Activated naive CD4-positive, alpha-beta T cell treated with anti-CD3 and anti-CD28 coated beads for 36 hours (primary cell): ENCODE measurements at places on chromosomes 6 and 20.
A peak's percentile ranks its signal among the peaks of the same experiment; 100 is the strongest.

DNA sequence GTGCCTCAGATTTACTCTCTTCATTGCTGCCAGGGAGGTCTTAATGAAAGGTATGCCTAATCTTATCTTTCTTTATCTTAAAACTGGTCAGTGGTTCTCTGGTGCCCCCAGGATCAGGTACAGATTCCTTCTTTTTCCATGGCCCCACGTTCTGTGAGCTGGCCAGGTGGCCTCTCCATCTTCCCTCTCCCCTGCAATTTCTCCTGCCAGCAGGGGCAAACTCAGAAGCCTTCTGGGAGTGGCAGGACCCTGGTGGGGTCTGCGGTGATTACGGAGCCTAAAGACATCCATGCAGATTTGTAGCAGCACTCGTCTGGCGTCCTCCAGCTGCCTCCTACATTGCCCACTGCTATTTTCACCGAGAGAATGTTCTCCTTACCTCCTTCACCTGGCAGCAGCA lies 95.8 kb downstream of the CCDC170 start:
- DNase-seq: no peak

GRCh38 chr20:43431134-43431519 lies 26.6 kb upstream of the SRSF6 start:
- no peak for DNase-seq

- DNase-seq: no peak
Observed at GRCh38 chr6:54085047-54085446, 26.2 kb upstream of the MLIP start.

DNA sequence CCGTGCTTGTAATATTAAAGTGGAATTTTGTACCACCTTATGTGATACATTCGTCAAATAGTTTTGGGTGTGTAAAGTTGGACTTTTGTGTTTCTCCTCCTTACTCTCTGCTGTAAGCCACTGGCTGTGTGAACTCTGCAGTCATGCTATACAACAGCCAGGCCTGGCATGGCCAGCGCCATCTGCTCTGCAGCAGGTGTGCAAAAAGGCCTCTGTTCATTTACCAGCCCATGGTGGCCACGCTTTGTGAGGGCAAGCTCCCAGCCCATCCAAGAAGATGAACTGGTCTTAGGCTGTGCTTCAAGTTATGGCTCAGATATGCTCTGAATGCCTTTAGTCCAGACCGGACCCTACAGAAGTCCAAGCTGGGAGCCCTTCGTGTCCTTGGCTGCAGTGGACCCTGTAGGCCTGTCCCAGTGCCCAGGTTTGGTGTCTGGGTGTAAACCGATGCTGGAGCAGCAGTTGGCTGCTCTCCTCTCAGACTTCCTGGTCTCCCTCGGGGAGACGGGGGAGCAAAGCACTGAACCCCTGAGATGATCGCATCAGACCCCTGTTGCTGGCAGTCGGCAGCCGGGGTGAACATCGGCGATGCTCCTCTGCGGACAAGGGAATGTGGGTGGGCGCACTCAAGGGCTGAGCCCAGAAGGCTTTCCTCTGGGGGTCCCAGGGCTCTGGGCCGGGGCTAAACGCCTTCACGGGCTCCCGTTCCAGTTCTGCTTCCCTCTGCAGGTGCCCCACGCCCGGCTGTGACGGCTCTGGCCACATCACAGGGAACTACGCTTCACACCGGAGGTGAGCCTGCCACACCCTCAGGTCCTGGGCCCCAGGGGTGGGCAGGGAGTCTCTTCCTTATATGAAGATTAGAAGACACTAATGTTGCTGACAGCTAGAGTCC lies 28.6 kb upstream of the PCMTD2 start:
- DNase-seq: peak; percentile 30

DNA sequence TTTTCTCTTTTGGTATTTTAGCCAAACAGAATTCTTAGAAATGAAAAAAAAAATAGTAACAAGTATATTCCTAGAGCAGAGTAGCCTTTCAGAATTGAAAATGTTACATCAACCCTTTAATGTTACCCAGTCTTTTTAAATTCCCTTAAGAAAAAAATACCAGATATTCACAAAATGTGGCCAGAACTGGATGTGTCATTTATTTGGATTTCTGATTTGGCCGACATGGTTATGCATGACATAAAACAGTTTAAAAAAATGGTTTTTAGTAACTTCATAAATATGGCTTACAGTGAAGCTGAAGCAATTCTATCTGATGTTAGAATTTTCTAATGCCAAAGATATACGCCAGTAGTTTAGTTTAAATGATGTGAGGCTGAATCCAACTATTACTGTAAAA lies 112.0 kb downstream of the ATXN1 start:
- no peak for DNase-seq

GRCh38 chr6:24667378-24667803 lies 514 bp downstream of the ACOT13 start:
- peak; percentile 26 for DNase-seq

DNA sequence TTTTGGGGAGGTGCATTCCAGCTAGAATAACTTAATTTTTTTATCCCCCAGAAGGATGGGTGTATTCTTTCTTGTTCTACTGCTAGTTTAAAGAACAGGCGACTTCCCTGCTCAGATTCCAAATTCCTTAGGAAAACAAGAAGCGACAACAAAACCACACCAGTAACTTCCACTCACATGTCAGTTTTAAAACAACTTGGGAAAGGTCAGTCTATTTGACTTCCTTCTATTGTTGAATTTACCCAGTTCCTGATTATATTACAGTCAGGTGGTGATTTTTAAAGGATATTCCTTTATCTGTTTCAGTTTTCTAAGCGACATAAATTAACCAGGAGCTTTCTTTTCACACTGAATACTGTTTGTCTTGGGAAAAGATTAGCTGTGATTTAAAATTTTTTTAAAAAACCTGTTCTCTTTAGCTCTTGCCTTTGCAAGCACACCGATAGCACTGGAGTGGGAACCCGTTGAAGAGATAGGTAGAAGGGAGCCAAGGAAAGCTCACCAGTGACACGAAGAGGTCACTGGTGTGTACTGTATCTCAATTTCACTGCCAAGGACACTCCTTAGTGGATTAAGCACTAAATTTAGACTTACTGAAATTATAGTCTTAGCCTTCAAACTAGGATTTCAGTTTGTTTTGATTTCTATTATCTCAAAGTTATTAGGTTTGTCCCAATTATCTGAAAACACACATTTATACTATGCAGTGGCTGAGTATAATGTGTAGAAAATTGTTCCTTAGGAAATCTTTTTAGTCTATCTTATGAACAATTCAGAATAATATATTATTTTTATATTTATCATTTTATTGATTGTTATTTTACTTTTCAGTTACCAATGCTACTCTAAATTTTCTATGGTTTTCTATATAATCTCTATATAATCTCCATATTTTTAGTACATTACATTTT lies 22.3 kb downstream of the MARCKS start:
- DNase-seq: peak; percentile 30

DNA sequence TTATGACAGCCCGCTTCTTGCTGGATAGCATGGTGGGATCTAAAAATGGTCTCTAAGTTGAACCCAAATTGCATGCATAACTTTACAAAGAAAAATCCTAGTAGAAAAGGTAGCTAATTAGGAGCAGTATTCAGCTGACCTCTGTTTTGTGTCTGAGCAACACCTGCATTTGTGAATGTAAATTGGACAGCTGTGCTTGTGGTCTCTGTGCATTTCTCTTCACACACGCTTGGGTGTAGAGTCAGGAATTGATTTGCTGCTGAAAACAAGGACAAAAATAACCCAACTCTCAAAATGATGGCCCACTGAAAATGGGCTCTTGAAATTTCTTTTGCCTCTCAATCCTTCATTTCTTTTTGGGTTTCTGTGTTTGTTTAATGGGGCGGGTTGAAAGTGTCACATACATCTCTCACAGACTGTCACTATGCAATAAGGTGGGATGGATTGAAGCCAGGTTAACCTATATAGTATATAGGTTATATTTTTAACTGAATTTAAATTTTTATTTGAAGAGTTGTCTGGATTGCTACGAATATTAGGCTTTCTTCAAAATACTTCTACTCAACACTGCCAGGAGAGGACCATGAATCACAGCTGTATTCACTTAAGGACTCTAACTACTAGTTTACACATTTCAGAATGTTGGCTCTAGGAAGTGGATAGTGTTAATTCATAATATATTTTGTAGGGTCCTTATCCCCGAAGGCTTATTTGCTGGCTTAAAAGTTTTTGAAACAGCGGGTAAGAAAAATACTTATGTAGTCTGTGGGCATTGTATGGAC lies 46.5 kb downstream of the SOBP start:
- DNase-seq: no peak

DNA sequence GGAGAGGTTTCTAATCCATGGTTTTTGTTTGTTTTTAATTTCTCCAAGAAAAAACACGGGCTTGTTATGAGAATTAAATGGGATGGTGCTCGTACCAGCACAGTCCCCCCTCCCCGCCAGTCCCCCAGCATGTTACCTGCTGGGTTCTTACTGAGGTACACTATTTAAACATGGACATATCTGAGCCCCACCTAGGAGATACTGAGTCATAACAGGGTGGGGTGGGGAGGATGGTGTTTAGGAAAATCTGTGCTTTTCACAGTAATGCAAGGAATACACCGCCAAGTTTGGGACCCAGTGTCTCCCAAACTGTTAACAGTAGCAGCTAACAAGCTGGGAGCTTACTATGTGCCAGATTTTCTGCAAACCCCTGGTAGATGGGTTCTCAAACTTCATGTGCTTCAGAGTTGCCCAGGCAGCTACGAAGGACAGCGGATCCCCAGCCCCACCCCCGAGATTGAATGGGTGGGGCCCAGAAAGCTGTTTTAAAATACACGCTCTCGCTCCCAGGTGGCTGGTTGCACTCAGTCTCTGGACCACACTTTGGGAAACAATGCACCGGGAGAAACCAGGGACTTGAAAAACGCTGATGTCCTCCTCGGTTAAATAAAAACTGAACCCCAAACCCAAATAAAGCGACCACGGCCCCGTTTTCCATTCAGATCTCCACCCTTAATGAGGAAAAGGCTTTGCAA lies 995 bp downstream of the ZFP64 start:
- peak; percentile 42 for DNase-seq

GRCh38 chr20:3696200-3696599 lies 14.4 kb upstream of the ADAM33 start:
- peak; percentile 16 for DNase-seq
